CD4-positive, CD25-positive, alpha-beta regulatory T cell (primary cell): ENCODE measurements at places on chromosomes 4 and X.

DNA sequence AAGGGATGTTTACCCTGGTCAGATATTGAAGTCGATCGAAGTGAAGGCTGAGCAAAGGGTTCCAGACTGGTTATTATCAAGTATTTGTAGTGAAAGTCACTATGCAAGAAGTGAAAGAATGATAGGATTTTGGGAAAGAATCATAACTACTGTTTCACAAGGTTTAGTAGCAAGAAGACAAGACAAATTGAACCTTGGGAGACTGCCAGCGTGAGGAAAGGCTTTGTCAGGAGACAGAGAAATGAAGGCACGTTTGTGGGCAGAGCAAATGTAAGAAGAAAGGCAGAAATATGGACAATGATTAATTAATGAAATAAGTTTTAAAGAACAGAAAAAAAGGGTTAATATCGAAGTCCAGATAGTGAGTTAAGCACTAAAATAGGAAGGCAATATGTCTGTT, 456.8 kb downstream of the TRIML1 start:
- no peak for DNase-seq

- no peak for DNase-seq
These were observed 182.3 kb downstream of the BANK1 start for GRCh38 chr4:101972791-101973190.

DNA sequence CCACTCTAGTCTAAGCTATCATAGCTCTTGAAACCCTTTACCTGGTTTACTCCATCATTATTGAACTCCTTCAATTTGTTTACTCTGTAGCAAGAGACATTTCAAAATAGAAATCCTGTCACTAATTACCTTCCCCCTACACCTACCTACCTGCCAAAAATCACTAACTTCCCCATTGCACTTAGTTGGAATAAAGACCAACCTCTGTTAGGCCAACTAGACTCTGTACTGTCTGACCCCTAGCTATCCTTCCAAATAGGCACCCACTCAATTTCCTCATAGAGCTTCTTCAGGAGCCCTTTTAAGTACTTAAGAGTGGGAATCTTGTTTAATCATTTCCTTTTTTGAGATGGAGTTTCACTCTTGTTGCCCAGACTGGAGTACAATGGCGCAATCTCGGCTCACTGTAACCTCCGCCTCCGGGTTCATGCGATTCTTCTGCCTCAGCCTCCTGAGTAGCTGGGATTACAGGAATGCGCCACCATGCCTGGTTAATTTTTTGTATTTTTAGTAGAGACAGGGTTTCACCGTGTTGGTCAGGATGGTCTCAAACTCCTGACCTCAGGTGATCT, 8.9 kb upstream of the CDKL2 start:
- DNase-seq, result no peak

- no peak for DNase-seq
These were observed 59.2 kb upstream of the NKX1-1 start for GRCh38 chr4:1465173-1466033.

- no peak for DNase-seq
These were observed 24.3 kb downstream of the SMAD1 start for GRCh38 chr4:145505995-145506394.

- no peak for DNase-seq
These were observed 11.8 kb downstream of the TCEAL1 start for GRCh38 chrX:103640401-103641155.

GRCh38 chrX:139831675-139832456, 101.0 kb downstream of the ATP11C start:
- DNase-seq, result no peak

- no peak for DNase-seq
These were observed 1.3 kb upstream of the FAT1 start for GRCh38 chr4:186724864-186725468.

GRCh38 chr4:2066011-2066551, 7.0 kb downstream of the NAT8L start:
- no peak for DNase-seq

- DNase-seq, result no peak
These were observed 11.3 kb downstream of the SNX12 start for GRCh38 chrX:71056867-71057266.

GRCh38 chrX:15761564-15762191, 23.6 kb downstream of the CA5B start:
- no peak for DNase-seq

DNA sequence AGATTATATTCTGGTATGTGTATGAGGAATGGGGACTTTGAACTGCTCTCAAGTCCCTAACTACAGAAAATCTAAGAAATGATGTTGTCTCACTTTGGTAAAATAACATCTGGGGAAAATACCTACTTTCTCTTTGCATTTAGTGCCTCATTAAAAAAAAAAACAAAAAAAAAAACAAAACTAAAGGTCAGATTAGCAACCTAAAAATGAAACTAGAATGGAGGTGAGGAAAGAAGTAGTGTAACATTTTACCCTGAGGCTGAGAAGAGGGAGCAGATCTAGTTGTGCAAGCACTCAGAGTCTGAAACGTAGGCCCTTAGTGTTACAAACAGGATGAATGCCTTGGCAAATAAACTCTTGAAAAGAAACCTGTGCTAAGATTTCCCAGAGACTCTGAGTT, 56.0 kb downstream of the VGLL1 start:
- DNase-seq, result no peak

- DNase-seq, result no peak
These were observed 199.3 kb downstream of the GC start for GRCh38 chr4:71584585-71584984.
